Pulmonary artery endothelial cell (primary cell): ENCODE measurements at places on chromosomes 4 and X. TPM values are rescaled to one million over a fixed set of nuclear protein-coding genes. Genes with fewer than 3 reads are reported as not detected.

DNA sequence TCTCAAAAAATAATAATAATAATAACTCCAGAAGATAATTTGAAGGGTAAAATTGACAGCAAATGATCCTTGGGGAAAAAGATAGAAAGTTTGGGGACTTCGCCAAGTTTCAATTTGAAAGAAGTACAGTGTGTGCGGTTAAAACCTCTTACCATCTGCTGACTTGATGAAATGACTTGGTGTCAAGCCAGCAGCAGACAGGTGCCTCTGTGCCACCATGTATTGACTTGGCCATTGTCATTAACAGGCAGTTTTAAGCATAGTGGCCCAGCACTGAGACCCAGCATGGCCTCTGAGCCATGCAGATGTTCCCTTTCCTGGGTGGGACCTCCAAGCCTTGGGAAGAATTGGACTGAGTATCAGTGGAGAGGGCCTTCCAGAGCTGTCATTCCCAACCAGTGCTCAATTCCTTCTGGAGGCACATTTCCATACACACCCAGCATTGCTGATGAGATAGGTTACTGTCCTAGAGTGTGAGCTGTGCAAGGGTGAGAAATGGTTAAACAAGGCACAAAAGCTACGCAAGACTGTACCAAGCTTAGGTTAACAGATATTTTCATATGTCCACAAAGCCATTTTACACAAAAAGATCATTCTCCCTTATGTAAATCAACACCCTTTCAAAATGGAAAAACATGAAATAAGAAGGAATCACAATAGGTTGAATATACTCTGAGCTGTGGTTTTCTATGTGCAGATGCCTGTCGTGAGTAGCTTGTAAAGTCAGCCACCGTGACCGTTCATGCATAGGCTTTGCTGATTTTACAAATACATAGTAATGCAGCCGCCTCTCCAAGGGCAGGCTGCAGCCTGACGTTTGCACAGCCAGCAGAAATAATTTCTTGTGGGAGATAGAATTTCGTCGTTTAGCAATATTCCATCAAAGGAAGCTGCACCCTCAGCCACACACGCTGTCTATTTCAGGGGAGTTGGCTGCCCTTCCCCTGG is 59.4 kb upstream of the FBXW7 start:
- DNase-seq: no peak

- no peak for DNase-seq
Observed at GRCh38 chr4:153113061-153113837, 91.0 kb upstream of the TRIM2 start.

DNA sequence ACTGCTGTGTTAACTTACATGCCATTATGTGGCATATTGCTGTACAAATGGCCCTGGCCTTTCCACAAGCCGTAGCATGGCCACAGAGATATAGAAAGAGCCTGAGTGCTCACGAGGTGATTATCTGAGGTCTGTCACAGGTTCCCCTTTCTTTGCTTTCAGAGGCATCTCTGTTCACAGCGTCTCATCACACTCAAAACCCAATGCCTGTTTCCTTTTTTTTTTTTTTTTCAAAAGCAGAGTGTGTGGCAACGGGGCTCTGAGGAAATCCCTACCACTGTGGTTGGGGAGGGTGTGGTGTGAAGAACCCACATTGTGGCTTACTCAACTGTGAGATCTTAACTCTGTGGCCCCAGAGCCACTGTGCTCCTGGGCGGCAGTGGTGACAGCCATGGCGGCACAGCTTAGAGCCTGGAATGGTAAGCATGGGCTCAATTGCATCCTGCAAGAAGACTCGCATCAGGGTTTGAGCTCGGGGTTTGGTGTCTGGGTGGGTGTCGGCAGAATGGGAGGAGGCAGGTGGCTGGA is 30.8 kb downstream of the RTL5 start:
- no peak for DNase-seq

DNA sequence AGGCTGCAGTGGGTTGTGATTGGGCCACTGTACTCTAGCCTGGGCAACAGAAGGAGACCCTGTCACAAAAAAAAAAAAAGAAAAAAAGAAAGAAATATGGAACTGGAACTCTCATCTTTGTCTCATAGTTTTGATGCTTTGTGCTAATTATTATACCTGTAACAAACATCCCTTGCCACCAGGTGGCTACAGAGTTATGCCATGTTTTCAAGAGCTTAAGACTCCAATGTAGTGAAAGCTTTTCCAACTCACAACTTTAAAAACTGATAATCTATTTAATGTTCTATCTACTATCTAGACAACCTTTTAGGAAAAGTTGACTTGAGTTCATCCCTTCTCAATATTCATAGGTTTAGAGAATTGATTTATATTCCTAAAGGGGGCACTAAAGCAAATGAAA is 42.4 kb downstream of the HTR2C start:
- DNase-seq: no peak

DNA sequence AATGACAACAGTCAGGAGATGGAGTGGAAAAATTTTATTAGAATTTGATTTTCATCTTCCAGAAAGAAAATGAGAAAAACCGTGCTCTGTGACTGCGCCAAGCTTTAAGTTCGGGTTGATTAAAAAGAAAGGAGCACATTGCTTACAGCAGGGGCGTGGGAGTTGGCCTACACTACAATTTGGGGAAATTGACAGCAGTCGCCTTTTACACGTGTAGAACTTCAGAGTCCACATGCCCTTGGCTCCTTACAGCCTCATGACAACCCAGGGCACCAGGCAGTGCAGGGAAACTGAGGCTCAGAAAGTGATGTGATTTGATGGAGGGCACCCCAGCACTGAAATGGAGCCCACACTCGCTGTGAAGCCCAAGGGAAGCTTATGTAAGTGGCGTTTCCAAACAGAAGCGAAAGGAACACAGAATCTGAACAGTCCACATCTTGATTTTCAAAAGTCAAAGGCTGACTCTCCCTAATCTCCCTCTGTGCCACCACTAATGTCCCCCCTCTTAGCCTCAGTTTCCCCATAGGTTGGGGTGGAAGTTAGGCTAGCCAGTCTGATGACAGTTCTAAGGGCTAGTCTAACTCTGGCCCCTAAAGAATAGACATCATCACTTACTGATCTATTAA is 5.5 kb downstream of the PPP2R2C start:
- no peak for DNase-seq

DNA sequence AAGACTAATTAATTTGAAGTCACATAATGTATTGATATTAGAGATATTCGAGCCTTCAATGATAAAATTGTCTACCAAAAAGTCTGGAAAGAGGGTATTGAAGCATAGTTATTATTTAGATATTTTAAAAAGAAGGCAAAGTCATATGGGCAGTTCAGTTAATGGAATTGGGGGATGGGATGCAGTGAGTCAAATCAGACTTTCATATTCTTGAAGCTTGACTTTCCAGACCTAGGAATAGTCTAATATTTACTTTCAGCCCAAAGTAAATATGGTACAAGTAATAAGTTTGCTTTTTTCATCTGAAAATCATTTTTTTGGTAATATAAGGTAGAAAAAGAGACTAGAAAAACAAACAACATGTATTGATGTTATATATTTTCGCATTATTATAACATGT is 2017.8 kb downstream of the C4orf33 start:
- DNase-seq: no peak

DNA sequence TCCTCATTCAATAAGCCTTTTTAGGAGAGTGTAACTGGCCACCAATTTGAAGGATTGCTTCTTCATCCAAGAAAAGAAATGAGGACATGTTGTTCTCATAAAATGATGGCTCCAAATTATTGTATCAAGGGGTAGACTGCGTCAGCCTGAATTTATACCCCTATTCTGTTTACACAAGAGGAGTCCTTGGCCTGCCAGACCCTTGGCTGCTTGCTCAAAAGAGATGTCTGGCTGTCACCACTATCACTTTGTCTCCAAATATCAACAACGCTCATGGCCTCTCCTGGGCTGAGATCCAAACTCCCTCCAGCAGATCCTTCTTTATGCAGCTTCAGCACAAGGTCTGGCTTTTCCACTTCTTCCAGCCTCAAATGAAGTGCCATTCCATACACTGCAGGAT is 127.9 kb downstream of the OR13H1 start:
- DNase-seq: no peak

- no peak for DNase-seq
Observed at GRCh38 chrX:15321447-15321846, 6.0 kb upstream of the ASB11 start.

DNA sequence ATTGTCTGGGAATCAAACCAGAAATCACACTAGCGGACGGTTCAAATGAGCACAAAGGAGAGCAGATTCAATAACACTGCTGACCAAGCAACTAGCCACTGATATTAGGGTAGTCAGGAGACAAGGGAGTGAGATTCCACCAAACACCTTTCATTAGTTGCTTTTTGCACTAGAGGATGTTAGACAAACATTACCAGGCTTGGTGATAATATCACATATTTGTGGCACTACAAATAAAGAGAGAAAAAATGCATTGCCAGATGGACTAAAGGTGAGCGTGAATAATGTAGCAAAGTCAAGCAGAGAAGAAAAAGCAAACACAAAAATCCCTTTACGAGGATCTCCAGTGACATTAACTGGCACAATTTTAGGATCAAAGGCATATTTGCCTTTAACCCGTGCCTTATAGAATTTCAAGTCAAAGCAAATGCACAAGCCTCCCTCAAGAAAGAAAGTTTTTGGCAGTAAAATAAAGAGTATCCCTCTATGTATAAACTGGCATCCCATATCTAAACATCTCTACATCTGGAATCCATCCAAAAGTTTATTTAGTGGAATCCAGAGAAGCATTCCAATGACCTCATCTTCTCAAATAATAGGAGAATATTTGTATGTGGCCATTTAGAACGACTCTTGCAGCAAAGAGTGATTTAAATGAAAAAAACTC is 290.9 kb downstream of the KCTD8 start:
- no peak for DNase-seq

DNA sequence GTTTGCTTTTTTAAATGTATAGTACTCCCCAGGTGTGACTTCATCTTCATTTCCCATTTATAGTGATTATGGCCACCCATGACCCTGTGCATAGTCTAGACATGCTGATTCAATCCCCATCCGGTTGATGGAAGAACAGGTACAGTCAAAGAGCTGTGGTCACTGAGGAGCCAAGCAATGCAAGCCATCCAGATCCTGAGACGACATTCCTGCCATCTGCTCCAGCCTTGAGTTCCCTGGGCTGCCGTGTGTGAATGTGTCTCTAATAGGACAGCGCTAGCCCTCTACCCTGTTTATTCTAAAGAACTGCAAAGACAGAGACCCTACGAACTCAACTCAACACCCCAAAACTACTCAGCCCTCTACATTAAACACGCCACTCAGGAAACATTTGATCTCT is 1.7 kb downstream of the KCNIP4 start:
- no peak for DNase-seq

DNA sequence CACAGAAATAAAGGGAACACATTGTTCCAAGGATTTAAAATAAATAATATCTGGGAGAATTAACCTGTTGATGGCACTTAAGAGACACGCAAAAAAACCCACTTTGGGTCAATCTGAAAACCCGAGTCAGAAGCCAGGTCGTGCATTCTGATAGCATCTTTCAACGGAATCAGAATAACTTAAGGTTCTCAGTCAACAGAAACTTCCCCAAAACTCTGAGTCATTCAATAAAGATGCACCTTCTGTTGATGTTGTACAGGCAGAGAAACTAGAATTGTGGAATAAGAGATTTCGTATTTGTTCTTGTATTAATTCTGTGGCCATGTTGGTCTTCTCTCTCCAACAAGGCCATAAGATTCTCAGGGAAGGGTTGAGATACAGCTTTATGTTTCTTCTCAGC is 78.2 kb downstream of the MAOB start:
- DNase-seq: no peak

GRCh38 chrX:150049647-150050046 is 111.4 kb upstream of the EOLA2 start:
- no peak for DNase-seq

DNA sequence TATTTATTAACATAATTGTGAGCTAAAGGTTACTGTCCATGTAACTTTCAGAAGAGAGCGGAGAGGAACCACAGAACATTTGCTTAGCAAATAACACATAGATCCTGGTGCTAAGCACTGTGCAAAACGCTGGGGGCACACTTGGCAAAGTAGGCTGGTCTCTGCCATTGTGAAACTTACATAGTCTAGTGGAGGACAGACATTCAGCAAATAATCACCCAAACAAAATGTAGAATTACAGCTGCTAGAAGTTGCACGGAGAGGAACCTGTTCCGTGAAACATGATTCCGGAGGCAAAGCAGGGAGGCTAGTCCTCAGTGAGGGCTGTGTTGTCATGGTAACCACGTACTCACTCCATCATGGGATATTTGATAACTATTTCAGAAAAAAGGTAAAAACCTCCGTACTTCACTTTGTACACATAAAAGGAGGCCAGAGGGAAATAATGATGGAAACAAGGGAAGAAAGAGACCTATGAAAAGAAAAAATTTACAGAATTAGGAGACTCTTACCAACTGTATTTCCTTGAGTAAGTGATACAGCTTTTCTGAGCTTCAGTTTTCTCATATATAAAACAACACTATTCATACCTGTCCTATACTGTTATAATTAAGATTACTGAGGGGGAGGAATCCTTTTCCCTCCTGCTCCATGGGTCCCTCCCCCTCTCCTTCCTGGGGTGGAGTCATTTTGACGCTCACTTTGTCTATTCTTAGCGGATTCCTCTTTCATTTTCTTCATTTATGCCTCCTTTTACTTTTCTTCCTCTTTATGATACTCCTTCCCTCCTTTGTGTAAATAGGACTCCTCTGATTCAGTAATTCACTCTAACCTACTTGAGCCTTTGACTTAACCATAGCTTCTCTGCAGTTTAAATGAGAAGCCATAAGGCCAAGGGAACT is 825 bp upstream of the RASGEF1B start:
- no peak for DNase-seq

GRCh38 chr4:166531703-166532102 is 658.7 kb downstream of the TLL1 start:
- no peak for DNase-seq

DNA sequence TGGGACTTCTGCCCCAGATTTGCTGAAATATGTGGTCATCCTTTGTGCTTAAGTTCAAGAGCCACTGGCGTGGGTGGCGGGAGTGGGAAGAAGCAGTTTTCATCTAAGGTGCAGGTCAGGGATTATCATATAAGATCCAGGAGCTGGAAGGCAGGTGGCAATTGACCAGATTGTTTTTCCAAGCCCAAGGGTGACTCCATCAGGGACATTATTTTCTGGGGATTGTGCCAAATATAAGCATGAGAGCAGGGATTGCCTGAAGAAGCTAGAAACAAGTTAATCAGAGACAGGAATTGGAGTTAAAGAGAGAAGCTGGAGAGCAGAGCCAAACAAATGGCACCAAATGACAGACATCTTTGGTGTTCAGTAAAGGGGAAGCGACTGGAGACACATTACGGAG is 19.4 kb upstream of the SEL1L3 start:
- no peak for DNase-seq

KDR gene
- total RNA-seq: 185 and 200 TPM in 2 replicates

DNAAF6 gene
- total RNA-seq: not detected in 2 replicates

PPARGC1A gene
- total RNA-seq: not detected in 2 replicates

CT45A10 gene
- not detected in 2 replicates for total RNA-seq

RAB9B gene
- total RNA-seq: 0.35 and 0.40 TPM in 2 replicates

GAB3 gene
- total RNA-seq: 3.8 and 6.0 TPM in 2 replicates

DSPP gene
- not detected in 2 replicates for total RNA-seq

TSPAN5 gene
- 46.7 and 48.3 TPM in 2 replicates for total RNA-seq

PTCHD1 gene
- total RNA-seq: under 0.01 TPM in 1 of 2 replicates, not detected in the other
